CMK (cell line): ENCODE measurements at places on chromosomes 3 and 15.

DNA sequence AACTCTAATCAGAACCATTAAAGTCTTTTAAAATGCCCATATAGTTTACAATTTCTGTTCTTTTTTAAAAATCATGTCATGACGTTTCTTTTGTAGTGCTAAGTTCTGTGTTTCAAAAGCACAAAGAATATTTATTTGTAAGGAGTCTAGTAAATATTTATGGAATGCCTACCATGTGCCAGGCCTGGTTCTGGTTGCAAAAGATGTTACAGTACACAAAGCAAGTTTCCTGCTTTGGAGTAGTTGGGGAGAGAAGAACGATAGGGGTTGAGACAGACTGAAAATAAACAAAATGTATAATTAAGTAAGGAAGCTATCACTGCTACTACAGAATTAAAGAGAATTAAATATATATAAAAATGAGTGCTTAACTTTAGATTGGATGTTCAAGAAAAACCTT lies 86.8 kb upstream of the CMSS1 start:
- no peak for DNase-seq

GRCh38 chr3:21654241-21654640 lies 96.8 kb downstream of the ZNF385D start:
- DNase-seq: no peak

DNA sequence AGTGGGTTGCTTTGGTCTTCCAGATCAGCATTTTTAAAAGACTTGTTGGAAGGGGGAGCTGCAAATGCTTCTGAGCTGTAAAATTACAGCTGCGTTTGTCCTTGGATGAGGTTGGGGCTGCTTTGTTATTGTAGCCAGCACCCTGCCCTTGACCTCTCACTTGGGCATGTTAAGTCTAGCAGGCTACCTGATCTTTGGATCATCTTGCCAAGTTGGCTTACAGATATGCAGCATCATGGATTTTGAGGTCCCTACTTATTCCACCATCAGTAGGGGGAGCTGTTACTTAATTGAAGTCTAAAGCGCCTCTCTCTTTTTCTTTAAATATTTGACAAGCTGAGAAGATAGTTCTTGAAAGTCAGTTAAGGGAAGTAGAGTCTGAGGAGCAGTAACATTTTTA lies 793.0 kb downstream of the MCTP2 start:
- DNase-seq: no peak

DNA sequence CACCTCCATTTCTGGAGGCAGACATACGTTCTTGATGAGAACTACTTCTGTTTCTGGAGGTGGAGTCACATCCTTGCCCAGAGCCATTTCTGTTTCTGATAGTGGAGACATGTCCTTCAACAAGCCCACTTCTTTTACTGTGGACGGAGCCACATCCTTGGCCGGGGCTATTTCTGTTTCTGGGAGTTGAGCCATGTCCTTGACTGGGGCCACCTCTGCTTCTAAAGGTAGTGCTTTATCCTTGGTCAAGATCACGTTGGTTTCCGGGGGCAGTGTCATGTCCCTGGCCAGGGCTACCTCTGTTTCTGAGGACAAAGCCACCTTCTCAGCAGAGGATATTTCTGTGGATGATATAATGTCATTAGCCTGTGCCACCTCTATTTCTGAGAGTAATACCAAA lies 100.0 kb downstream of the MAP4 start:
- DNase-seq: no peak

- no peak for DNase-seq
Measured at GRCh38 chr15:86903642-86904421, 824.2 kb downstream of the AGBL1 start.

GRCh38 chr3:112774293-112774926 lies 72.3 kb downstream of the CD200R1L start:
- DNase-seq: no peak

- no peak for DNase-seq
Measured at GRCh38 chr3:179100652-179101051, 29.0 kb upstream of the ZMAT3 start.

DNA sequence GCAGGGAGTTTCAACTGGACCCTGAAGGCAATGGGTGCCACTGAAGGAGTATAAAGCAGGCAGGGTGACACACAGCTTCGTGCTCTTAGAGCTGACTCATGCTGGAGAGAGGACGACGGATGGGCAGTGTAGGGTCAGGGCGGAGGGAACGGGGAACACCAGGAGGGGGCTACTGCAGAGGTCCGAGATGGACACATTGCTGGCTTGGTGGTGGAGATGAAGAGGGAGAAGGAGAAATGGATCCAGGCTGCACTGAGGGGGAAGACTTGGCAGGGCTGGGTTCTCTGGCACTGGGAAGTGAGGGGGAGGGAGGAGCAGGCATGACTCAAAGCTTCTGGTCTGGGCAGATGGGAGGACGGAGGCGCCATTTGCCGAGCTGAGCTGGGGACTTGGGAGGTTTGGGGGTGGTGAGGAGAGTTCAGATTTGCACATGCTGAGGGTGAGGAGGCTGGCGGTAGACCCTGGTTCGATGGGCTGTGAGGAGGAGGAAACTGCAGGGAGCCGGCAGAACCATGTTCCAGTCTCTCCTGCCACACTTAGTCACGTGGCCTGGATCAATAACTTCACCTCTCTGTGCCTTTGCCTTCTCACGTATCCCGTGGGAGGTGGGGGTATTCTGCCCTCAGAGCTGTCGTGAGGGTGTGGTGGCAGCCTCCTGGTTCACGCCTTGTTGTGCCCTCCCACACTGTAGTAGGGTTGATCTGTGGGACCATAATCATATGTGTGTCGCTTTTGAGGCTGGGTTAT lies 4.6 kb upstream of the KCTD6 start:
- DNase-seq: no peak

DNA sequence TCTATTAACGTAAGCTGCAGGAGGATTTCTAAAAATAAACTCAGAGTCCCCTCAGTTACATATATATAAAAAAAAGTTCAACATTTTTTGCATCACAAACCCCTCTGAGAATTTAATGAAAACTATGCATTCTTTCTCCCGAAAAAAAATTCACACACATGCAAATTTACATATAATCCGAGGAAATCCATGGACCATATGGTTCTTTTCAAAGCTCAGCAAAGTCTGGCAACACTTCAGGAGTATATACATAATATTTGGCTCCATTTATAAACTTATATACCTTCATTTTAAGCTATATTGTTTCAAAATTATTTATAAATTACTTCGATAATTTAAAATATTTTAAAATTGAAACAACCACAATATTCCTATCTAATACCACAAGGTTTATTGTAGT lies 140.7 kb upstream of the PLXND1 start:
- no peak for DNase-seq

DNA sequence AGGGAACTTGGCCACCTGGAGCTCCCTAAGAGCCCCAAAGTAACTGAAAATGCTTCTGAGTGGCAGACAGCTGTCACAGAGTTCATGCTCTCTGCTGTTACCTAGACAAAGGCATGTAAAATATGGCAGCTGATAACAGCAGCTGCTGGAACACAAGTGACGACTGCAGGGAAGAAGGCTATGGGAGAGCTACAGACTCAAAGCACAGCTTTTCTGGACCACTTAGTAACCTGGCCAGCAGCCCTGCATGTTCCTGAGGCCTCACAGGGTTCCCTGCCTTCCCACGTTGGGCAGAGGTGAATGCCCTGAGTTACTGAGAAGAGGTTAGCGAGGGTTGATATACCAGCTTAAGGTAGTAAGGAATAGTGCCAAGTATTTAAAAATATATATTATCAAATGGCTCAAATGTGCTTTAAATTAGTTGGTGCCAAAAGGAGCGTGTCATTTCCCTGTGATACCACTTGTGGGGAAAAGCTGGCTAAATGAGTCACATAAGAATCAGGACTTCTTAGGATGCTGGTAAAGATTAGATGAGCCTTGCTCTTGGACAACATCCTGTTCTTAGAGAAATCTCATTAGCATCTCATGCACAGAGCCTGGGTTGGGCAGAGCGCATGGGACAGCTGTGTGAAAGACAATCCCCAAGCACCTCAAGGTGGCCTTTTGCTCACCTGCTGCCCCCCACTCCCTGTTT lies 76.4 kb upstream of the SCN5A start:
- DNase-seq: no peak

DNA sequence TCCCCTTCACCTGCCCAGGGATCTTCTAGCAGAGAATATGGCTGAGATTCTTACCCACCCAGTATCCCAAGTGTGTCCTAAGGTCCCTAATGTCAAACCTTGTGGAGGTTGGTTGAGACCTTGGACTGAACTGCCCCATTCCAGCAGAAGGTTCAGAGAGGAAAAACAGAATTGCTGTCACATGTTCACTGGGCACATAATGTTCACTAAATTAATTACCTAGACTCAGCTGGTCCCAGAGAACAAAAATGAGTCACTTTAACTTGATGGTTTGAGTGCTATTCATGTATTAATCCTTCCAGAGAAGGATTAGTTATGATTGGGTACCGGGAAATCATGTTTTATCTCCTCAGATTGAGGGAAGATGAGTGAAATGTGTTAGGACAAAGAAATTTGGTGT lies 171.3 kb upstream of the GADL1 start:
- DNase-seq: no peak

DNA sequence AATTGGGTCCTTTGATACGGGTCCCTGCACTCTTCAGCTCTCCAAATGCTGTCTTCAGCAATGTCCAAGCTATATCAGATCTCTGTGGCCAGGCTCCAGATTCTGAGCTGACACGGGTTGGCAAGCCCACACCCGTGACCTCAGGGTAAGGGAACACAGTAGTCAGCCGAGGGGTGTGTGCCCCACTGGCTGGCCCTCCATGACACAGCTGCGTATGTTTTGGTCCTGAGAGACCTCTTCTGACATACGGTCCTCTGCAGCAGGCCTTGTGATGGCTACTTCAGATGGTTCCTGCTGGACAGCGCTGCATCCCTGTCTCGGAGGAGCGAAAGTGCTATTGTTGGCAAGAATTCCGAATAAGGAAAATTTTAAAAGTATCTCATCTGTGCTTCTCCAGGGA lies 85.2 kb upstream of the ADAMTS17 start:
- no peak for DNase-seq

DNA sequence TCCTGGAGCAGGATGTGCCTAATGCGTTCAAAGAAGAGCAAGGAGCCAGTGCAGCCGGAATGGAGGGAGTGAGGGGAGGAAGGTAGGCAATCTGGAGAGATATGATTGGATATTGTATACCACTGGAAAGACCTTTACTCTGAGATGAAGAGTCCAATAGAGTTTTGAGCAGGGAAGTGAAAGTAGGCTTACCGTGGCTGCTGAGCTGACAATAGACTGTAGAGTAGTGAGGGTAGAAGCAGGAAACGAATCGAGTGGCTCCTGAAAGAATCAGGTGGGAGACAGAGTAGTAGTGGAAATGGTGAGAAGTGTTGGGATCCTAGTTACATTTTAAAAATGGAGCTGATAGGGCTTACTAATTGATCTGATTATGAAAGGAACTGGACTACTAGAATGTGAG lies 51.8 kb upstream of the NUDT16 start:
- no peak for DNase-seq

DNA sequence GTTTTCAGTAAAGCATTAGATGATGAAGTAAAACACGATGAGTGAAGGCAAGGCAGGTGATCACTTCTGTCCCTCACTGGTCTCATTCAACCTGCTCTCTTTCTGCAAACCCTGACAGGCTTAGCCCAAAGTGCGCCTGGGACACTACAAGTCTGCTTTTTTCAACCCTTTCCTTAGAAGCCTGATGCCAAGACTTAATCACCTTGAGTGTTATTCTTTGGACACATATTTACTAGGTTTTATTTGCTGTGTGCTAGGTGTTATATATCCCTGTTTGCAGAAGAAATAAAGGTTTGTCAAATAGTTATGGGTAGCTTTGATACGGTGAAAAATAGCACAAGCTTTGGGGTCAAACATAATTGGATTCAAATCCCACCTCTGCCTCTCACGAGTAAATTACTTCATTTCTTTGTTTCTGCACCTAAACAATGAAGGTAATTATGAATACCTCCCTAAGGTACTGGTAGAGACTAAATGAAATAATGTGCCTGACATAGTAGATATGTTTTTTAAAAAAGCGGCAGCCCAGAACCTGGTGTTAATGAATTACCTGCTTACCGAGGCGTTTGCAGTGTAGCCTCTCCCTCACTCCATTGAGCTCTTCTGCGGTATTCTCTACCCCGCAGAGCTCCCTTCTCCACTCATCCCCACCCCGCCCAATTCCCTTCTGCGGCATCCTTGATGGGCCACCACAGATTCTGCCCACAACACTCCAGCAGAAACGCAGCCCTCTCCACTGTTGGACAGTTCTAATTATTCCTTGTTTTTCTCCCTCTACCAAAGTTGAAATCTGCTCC lies 269.0 kb upstream of the TPM1 start:
- DNase-seq: no peak

DNA sequence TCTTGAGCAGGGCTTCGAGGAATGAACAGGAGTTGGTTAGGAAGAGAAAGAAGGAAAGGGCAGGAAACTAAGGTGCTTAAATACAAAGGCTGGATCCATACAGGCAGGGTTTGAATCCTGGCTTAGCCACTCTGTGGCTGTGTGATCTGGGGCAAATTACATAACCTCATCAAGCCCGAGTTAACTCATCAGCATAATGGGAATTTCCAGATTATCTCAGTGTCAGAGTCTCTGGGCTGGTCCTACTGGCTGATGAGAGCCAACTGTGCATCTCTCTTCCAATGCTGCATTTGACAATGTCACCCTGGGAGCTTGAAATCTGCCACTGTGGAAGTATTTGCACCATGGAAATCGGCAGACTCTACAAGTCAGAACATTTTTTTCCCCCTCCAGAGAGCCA lies 83.8 kb upstream of the SLC6A6 start:
- DNase-seq: no peak

DNA sequence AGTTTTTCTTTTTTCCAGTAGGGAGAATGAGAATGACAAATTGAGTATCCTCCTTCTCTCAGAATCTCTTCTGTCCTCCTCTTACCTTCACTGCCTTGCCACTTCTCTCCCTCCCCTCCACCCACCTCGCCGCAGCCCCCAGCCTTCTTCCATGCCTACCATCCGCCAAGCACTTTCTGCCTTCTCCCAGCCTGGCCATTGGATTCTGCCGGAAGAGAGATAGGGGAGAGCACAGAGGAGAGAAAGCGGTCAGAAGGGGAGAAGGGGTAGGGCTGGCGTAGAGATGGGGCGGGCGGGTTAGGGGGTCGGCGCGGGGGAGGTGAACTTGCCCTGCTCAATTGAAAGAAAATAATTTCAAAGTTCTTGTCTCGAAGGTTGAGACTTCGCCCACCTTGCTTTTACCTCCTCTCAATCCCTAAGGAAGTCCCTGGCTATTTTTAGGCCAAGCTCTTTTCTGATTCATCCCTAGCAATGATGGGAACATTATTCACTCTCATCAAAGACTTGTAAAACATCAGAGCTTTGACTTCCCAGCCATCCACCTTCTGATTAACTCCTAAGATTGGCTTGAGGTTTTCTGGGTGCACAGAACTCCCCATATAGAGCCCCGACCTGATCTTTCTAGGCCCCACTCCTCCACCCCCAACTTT lies 811 bp downstream of the C3orf52 start:
- no peak for DNase-seq

GRCh38 chr3:85342915-85343314 lies 384.1 kb downstream of the CADM2 start:
- DNase-seq: no peak

DNA sequence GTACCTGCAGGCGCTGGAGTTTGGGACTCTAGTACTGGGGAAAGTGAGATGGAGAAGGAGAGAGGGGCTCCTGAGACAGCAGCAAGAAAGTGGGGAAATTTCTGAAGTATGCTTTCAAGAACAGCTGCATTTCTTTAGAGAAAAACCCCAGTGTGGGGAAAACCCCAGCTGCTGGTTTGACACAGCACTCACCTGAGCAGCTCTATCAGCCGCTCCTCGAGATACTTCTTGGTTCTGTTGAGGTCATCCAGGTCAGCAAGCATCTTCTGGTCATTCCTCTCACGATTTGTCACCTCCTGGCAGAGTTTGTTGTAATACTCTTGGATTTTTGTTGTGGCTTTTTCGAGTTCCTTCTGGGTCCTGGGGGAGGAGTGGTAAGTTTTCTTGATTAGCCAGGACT lies 18.8 kb downstream of the CXCR6 start:
- no peak for DNase-seq

- no peak for DNase-seq
Measured at GRCh38 chr3:88137836-88138235, 11.9 kb upstream of the C3orf38 start.
